Left ventricle myocardium superior (tissue), 1 donor: ENCODE measurements at places on chromosomes 11 and 22. TPM values are rescaled to one million over a fixed set of nuclear protein-coding genes. Genes with fewer than 3 reads are reported as not detected.

DNA sequence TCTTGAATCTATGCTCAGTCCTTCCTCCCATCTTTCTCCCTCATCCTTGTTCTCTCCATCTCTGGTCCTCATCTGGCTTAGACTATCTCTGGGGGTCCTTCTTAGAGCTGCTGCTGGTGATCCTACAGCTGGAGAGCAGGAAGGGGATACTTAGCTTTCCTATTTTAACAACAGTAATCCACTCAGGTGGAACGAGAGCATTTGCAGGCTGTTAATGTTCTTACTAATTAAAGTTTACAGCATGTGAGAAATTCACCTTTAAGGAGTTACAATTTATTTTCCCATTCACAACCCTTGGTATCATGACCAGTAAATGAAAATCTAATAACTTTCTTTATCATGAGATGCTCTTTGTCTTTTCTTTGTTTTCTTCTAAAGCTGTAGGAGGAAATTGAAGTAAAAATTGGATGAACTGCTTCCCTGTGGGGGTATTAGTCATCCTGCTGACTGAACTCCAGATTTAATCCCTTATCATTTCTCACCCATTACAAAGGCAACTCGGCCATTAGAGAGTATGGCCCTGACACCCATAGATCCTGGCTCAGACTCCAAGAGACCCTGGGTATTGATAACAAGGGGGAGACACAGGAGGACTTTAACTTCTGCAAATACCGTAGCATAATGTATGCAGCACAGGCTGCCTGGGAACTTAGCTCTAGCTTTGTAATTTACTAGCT lies 37.6 kb upstream of the MTNR1B start:
- no peak for DNase-seq

DNA sequence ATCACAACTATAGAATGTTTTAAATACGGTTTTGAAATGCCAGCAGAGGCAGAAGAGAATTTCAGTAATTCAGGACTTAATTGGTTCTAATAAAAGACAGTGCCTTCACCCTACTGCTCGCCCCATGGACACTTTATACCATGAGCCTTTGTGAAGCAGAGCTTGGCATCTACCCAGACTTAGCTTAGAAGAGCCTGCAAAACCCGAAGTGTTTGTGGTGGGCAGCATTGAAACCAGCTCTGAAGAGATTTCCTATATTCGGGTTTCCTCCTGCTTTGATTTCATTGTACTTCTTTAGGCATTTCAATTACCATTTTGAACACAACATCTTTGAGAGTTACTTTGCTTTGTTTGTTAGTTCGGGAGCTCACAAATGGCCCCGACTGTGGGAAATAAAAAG lies 185.1 kb upstream of the MTNR1B start:
- no peak for DNase-seq

DNA sequence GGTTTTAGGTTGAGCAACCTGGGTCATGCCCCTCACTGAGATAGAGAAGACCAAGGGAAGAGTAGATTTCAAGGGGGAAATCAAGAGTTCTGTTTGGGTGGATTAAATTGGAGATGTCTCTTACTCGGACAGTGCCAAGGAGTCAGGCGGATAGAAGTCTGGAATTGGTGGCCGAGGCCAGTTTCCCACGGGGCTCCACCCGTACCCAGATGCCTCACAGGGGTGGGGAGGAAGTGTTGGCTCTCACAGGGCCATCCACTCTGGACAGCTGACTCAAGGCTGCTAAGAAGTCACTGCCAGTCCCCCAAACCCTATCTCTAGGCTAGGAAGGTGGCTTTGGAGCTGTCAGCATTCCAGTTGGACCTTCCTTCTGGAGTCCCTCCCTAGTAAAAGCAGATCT lies 79.1 kb upstream of the TIMP3 start:
- DNase-seq = no peak

- DNase-seq = no peak
Observed at GRCh38 chr11:99812516-99812915, 791.8 kb downstream of the CNTN5 start.

TPBGL gene
- not detected for total RNA-seq

GUCY1A2 gene
- total RNA-seq = 10.9 TPM

DNA sequence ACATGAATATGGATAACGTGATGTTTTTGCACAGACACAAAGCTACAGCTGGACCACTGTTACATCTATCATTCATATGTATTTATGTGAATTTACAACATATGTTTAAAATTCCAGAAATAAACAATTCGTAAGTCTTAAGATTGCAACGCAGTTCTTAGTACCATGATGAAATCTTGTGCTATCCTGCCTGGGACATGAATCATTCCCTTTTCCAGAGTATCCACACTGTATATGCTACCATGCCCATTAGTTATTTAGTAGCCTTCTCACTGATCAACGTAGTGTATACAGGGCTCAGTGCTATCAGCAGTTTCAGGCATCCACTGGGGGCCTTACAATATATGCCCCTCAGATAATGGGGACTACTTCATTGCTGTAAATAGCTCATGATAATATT lies 4.3 kb downstream of the ATL3 start:
- no peak for DNase-seq

DNA sequence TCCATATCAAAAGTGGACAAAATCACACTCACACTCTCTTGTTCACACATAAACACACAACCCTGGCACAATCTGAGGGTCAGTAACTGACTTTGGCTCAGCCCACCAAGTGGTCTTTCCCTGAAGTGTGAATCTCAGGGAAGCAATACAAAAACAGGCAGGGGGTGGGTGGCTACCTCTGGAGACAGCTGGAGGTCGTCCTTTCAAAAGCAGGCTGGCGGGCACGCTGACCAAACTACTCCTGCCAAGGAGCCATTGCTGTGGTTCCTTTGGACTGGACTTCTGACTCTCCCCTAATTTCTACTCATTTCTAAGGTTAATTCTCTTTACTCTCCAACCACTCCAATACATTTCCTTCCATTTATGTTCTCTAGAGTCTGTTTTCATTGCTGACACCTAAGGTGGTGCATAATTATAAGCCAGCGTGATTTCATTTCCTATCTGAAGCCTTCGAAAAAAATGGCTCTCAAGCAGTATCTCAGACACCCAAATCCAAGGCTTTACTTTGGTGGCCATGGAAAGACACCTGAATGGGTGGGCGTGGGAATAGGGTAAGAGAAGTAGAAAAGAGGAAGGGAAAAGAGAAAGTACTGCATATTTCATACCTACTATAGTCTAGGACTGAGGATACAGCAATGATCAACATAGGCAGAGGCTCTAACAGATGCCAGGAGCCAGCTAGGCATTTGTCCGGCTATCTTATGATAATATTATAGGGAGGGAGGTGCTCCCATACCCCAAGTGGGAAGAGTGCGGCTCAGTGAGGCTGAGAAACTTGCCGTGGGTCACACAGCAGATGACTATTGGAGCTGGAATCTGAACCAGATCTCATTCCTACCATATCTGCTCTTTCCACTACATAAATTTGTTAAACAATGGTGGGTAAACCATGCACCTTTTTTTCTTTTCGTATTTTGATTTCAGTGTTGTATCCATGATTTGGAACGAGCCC lies 22.0 kb downstream of the FZD4 start:
- DNase-seq = no peak

TAF1D gene
- total RNA-seq = 36.1 TPM

DNA sequence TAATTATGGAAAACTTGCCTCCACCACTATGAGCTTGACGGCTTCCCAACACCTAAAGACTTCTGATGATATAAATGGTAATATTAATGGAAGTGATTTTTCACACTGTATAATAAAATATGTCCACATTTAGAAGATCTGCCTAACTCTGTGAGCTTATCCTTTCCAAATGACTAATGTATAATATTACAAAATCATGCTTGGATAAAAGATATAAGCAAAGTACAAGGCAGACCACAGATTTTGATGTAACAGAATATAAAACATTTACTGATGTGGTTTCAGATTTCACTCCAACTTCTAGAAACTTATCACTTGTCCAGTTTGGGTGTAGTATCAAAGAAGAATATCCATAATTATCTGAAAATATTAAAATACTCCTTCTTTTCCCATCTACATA lies 36.9 kb downstream of the GALNT18 start:
- DNase-seq = no peak

GRCh38 chr22:43159484-43160178 lies 8.3 kb downstream of the TSPO start:
- DNase-seq = no peak

DDTL gene
- 1.6 TPM for total RNA-seq

OR52N4 gene
- total RNA-seq = not detected

SLC25A45 gene
- 4.6 TPM for total RNA-seq

GRCh38 chr11:112118176-112118575 lies 31.5 kb downstream of the SDHD start:
- no peak for DNase-seq

LARGE2 gene
- not detected for total RNA-seq

PPP1R14B gene
- 132 TPM for total RNA-seq

JAM3 gene
- total RNA-seq = 18.3 TPM

DNA sequence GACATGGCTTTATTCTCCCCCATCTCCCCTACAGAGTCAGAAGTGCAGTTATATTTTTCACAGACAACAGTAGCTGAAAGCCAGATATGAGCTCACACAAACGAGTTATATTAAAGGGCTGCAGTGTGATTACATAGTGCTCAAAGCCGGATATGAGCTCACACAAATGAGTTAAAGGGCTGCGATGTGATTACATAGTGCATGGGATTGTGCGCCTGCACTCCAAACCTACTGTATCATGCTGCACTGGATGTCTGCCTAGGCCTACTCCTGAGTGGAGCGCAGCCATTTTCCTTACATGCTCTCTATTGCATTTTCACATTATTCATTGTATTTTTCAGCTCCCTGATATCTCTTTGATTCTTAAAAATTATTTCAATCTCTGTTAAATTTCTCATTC lies 414.6 kb upstream of the LARGE1 start:
- DNase-seq = no peak

SLC37A2 gene
- 3.5 TPM for total RNA-seq

GRCh38 chr11:120482149-120482548 lies 29.4 kb upstream of the GRIK4 start:
- no peak for DNase-seq
